ENCODE measurements at places on chromosomes 13 and 19. TPM values are rescaled to one million over a fixed set of nuclear protein-coding genes. Genes with fewer than 3 reads are reported as not detected.

- DNase-seq = no peak
These were observed 758 bp upstream of the ZNF888 start for GRCh38 chr19:52923778-52924593.

DNA sequence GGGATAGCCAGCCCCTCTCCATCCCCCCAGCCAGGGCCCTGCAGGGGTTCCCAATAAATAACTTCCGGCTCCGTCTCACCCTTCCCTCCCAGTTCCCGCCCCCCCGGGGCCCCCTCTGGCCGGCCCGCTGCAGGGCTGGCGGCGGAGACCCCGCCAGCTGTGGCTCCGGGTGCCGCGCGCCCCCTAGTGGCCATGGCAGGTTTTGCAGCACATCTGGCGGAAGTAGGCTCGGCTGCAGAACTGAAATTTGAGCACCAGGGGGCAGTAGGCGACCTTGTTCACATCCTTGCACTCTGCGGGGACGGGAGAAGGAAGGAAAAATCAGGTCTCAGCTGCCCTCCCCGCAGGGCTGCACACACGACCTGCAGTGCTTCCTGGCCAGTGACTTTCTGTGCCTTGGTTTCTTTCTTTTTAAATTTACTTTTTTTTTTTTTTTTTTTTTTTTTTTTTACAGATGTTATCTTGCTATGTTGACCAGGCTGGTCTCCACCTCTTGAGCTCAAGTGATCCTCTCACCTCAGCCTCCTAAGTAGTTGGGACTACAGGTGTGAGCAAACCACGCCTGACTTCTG is 3.6 kb upstream of the MYO1F start:
- DNase-seq = peak; percentile 61

DNA sequence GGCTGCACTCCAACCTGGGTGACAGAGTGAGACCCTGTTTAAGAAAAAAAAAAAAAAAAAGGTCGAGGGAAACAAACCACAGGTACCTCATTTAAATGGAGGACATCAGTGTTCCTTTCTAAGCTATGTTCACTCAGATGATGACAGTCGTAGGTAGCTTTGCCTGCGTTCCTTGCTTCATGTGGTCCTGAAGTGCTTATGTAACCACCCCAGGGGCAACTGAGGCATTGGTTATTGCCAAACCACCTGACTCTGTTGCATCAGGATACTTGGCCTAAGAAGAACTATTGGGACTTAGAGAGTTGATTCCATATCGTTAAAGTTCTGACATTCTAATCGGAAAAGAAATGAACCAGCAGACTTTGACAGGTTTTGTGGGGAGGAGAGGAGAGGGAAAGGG is 51.7 kb downstream of the SPATA13 start:
- no peak for DNase-seq

DNA sequence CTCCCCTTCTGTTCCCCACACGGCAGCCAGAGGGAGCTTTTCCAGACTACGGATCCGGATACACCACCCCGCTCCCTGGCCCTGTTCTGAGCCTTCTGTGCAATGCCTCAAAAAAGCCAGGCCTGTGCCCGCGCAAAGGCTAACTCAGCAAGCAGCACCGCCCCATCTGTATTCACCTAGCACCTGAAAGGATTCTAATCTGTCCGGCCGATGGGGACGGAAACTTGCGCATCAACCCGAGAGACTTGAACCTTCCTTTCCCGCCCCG is 589 bp downstream of the ZBTB45 start:
- DNase-seq = peak; percentile 75

DNA sequence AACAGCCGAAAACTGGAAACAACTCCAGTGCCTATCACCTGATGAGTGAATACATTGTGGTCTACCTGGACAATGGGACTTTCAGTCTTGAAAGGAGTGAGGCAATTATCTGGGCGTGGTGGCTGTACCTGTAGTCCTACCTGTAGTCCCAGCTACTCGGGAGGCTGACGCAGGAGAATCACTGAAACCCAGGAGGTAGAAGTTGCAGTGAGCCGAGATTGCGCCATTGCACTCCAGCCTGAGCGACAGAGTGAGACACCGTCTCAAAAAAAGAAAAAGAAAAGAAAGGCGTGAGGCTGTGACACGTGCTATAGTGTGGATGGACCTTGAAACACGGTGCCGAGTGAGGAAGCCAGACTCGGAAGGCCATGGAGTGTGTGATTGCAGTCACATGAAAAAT is 4.1 kb upstream of the NTN5 start:
- no peak for DNase-seq

- DNase-seq = no peak
These were observed 32.8 kb downstream of the SLC15A1 start for GRCh38 chr13:98719527-98720250.

GRCh38 chr13:113172419-113172926 is 14.0 kb downstream of the PROZ start:
- no peak for DNase-seq

- no peak for DNase-seq
These were observed 574.4 kb upstream of the KLF12 start for GRCh38 chr13:74708629-74709028.

DNA sequence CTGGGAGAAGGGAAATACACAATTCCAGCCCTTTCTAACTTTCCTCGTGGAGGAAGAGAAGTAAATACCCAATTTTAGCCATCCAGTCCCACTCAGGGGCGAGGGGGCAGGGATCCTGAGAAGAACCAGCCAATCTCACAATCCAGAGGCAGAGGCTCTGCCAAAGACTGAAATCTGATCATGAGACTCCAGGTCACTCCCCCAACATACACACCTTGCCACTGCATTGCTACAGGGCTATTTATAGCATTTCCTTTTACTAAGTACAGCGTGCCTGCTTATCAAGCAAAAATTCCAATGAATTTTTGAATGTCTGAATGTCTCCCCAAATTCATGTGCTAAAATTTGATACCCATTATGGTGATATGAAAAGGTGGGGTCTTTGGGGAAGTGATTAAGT is 1687.5 kb downstream of the EFNB2 start:
- DNase-seq = no peak

- no peak for DNase-seq
These were observed 137.6 kb upstream of the SPACA7 start for GRCh38 chr13:112238436-112238995.

GRCh38 chr13:51816604-51817249 is 12.8 kb upstream of the DHRS12 start:
- peak; percentile 31 for DNase-seq

DNA sequence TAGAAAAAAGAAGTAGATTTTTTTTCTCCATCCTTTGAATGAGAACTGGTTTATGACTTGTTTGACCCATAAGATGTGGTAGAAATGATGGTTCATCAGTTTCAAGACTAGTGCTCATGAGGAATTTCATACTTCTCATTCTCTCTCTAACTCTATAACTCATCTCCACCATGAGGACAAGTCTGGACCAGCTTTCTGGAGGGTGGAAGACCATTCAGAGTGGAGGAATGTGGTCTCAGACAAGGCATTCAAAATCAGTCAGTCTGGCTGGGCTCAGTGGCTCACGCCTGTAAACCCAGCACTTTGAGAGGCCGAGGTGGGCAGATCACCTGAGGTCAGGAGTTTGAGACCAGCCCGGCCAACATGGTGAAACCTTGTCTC is 3.5 kb upstream of the EID2 start:
- no peak for DNase-seq

DNA sequence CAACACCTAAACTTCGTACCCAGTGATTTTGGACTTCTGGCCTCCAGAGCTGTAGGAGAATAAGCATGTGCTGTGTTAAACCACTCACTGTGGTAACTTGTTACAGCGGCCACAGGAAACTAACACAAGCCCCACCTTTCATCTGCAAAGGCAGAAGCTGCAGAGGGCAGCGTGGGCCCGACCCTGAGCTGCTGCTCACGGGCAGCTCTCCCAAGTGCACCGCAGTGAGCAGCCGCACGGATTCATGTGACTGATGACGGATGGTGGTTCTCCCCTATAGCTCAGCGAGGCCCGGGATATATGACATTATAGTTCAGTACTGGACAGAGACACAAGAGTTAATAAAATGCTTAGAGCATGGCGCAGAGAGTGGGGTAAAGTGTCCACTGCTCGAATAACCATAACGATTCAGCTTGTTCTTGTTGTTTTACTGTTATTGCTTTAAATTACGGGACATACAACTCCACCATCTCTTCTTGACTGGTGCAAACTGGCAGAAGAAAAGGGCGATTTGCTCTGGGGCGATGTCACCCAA is 21.9 kb downstream of the VRK3 start:
- DNase-seq = no peak

GRCh38 chr19:48868114-48868886 is at the start of gene PLEKHA4:
TSS of gene PLEKHA4 (minus strand) at chr19:48868617. CDS start at chr19:48867620, 997 bp downstream.
- DNase-seq = peak; percentile 65

- no peak for DNase-seq
These were observed 4.6 kb downstream of the KLF12 start for GRCh38 chr13:74129500-74130191.

DNA sequence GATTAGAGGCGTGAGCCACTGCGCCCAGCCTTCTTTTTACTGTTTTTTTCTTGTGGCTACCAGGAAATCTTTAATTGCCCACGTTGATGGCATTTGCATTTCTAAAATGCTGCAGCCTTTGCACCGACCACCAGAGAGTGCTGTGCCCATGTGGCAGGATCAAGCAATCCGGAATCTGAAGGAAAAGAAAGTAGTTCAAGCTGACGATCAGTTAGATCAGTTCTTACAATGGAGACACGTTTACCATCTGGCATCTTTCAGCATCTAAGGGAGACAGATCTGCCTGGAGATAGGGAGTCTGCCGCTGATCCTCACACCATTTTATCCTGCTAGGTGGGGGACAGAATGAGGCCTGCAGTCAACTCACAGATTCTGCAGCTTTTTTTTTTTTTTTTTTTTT is 19.9 kb downstream of the TINCR start:
- peak; percentile 59 for DNase-seq

DNA sequence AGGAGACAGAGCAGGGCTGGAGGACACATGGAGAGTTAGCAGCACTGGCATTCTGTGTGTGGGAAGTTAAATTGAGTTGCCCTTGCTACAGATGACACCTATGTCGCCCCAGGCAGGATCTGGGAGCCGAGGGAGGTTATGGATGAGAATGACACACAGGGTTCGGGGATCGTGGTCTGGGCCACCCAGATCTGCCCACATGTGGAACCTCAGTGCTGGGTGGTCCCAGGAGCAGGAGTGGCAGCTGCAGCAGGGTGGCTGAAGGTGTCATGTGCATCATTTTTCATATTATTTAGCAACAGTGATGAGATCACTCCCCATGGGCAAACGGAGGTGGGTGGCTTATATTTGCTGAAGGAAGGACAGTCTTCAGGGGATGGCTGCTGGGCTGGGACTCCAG is 3.2 kb downstream of the IL17D start:
- no peak for DNase-seq

- DNase-seq = no peak
These were observed 4.2 kb downstream of the TMEM255B start for GRCh38 chr13:113763254-113763653.

GRCh38 chr13:43136920-43137575 is 113.7 kb downstream of the DNAJC15 start:
- no peak for DNase-seq

GRCh38 chr19:15129856-15130585 is 22.8 kb downstream of the SYDE1 start:
- DNase-seq = no peak

GRCh38 chr19:46890423-46891170 is 29.8 kb downstream of the ARHGAP35 start:
- DNase-seq = peak; percentile 87

DNA sequence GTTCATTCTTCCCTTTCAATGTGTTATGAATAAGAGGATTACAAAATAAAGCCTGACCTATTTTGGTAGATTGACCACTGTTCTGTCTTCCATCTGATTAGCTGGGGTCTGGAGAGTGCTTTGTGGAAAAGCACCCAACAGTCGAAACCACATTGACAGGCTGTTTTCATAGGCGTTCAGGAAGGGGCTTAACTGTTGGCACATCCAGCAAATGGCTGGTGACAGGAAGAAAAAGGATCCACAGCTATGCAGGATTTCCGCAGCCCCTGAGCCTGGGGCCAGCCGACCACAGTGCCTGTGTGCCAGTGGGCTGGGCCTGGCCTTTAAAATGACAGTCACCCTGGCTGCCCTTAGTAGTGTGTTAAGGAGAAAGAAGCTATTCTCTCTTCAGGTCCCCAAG is 113.3 kb downstream of the SIPA1L3 start:
- DNase-seq = no peak

- no peak for DNase-seq
These were observed 31.8 kb downstream of the PEX11G start for GRCh38 chr19:7456964-7457541.

DNA sequence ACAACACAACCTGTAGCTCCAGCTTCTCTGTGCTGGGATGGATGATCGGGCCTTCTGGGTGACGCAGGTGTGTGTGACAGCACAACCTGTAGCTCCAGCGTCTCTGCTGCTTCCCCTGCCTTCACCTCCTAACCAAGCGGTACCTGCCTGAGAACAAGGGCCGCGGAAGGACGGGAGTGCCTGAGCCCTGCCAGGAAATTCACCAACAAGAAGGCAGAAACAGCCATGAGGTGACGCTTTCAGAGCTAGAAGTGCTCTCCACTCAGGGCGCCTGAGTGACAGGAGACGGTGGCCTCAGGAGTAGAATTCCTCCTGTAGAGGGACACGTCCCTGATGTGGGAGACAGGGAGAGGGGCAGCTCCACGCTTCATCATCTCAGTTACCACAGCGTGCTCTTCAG is 17.4 kb downstream of the ZNF331 start:
- DNase-seq = no peak

GRCh38 chr19:58022283-58022660 is 11.6 kb upstream of the ZSCAN1 start:
- DNase-seq = no peak

- DNase-seq = no peak
These were observed 755.6 kb upstream of the MIR17HG start for GRCh38 chr13:90591927-90592268.

- DNase-seq = no peak
These were observed 1.2 kb downstream of the DLL3 start for GRCh38 chr19:39499932-39500331.

DNA sequence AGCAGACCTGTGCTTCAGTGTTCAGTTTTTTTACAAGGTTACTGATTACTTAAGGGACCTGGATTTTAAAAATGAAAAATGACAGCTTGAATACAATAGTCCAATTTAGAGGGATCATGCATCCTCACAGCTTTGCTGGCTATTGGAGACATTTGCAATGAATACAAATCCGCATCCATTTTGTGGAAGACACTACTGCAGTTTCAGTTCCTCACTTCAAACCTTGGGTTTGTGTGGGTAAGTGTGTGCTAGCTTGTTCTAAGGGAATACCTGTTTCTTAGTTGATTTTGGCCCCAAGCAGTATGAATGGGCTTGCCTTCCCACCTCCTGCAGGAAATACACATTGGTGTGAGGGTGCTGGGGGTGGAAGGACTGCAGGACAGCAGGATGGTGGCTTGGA is 222.4 kb downstream of the OLFM4 start:
- DNase-seq = no peak

GRCh38 chr13:104571161-104571892 is 1505.1 kb upstream of the SLC10A2 start:
- DNase-seq = peak; percentile 40

- DNase-seq = peak; percentile 31
These were observed 39.6 kb downstream of the SHISA2 start for GRCh38 chr13:26011996-26012821.

Gene OR7A5
- not detected for total RNA-seq

Gene DENND1C
- not detected for total RNA-seq

Gene MBD3L2
- total RNA-seq = not detected

Gene ARHGAP35
- 25.2 TPM for total RNA-seq

Gene PIK3R2
- total RNA-seq = 11.7 TPM

Gene CD70
- 1.2 TPM for total RNA-seq

Gene CYP2A6
- total RNA-seq = not detected

Gene LNX2
- 5.3 TPM for total RNA-seq

Gene ABCA7
- 3.4 TPM for total RNA-seq

Gene CARD8
- 28.1 TPM for total RNA-seq
